ENCODE measurements at places on chromosomes 3 and 15.

DNA sequence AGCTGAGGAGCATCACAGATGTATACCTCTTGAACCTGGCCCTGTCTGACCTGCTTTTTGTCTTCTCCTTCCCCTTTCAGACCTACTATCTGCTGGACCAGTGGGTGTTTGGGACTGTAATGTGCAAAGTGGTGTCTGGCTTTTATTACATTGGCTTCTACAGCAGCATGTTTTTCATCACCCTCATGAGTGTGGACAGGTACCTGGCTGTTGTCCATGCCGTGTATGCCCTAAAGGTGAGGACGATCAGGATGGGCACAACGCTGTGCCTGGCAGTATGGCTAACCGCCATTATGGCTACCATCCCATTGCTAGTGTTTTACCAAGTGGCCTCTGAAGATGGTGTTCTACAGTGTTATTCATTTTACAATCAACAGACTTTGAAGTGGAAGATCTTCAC is 3.0 kb downstream of the CCR8 start:
- no peak for DNase-seq

DNA sequence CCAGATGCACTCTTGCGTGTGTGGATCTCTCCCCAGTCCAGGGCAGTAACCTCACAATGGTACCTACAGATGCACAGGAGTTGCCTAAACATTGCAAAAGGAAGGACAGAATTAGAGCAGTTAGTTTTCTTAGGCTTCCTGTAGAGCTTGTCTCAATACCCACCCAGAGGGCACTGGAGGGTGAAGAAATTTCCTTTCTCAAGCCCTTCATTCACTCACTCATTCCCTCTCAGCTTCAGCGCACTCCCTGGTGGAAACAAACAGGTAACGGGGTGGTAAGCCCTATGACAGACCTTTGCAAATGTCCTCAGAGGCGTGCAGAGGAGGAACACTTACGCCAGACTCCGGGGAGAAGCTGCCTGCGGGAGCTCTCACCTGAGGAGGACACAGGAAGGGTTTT is 267.4 kb upstream of the HES1 start:
- no peak for DNase-seq

GRCh38 chr3:187396661-187397060 is 28.5 kb downstream of the RTP4 start:
- no peak for DNase-seq

DNA sequence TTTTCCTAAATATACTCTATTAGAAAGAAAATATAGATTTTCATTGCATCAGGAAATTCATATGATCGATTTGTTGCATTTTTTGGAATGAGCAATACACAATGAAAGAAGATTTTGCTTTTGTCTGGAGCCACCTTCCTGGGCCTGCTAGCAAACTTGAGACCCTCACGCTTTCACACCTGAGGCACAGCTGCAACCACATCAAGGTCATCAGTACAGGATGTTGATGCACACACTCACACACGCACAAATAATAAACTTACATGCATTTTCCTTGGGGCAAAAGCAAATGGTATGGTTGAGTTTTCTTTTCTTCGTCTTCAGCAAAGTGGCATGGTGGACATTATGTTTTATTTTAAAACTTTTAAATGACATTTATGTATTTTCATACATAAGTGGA is 64.8 kb upstream of the SATB1 start:
- no peak for DNase-seq

DNA sequence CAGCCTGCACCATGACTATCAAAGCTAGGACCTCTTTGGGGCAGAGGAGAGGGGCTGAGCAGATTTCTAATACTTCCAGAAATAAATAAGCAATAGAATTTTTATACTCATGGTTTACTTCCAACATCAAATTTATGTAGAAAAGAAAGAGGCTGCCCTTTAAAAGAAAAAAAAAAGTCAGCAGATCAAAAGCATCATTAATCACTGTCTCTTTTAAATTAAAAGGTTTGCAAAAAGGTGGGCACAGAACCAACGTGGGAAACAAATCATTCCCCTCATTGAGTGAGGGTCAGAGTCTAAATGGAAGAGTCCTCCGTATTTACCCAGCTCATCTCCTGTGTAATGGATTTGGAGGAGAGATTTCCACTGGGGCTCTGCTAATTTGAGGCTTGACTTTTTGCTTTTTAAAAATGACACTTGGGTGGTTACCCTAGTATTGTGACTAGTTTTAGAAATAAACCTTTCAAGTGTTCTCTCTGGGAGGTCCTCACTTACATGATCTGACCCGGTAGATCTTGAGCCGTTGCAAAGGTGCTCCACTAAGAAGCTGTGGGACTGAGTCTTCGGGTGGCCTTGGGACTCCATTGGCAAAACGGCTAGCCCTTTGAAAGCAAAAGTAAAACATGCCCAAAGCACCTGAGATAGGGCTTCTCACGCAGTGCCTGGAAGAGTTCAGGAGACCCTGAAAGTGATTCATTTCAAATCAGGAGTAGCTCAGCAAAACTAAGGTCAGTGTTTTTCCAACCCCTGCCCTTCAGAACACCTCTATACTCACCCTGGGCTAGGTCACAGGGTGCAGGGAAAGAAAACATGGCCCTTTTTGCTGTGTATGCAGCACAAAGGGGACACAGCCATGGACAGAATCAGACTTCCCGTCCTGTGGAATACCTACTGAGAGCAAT is 320.9 kb downstream of the FOXP1 start:
- no peak for DNase-seq

DNA sequence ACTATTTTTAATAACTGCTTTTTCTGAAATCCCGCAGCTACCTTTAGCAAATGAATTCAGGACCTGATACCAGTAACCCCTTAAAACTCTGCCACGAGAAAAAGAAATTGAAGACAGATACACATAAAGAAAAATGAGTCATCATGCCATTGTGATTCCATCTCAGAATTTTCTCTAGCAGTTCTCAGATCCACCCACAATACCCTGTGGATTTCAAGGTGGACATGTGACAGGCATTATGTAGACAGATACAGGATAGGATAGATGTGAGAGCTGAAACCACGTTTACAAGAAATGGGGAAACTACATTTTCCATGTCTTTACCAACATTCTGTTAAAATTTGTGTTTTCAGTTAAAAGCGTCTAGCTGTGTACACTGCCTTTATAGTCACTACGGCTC is 291.9 kb upstream of the NR2F2 start:
- DNase-seq = no peak

- no peak for DNase-seq
Observed at GRCh38 chr3:29426302-29427226, 145.7 kb downstream of the RBMS3 start.

- no peak for DNase-seq
Observed at GRCh38 chr3:107476462-107476861, 46.3 kb upstream of the BBX start.

GRCh38 chr3:42546691-42547213 is 35.0 kb downstream of the SEC22C start:
- DNase-seq = no peak

GRCh38 chr15:32682569-32682968 is 35.2 kb upstream of the GREM1 start:
- DNase-seq = no peak

- DNase-seq = no peak
Observed at GRCh38 chr3:37498126-37499039, 324.0 kb upstream of the LRRFIP2 start.

GRCh38 chr3:37989821-37990480 is 635 bp upstream of the VILL start:
- no peak for DNase-seq

All from DMS 273 treated with DMSO at 0.1 percent for 48 hours (cell line).